Breast epithelium (tissue), 4 donors: ENCODE measurements at places on chromosomes 5 and 9.

DNA sequence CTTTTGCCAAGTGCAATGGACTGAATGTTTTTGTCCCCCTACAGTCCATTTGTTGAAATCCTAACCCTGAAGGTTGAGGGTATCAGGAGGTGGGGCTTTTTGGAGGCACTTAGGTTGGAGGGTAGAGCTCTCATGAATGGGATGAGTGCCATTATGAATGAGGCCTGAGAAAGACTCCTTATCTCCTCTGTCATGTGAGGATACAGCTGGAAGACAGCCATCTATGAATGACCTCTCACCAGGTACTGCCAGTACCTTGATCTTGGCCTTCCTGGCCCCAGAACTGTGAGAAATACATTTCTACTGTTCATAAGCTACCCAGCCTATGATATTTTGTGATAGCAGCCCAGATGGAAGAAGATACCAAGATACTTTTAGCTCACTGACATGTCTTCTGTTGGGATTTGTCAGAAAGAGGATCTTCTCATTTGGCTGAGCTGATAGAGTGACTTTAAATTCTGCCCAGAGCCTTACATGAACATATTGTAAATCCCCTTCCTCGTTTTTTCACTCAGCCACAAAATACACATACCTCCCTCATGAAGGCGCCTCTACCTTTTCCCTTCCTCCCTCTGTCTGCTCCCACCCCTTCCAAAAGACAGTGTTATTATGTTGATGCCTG, 256.4 kb downstream of the PDZD2 start:
- no peak for DNase-seq

DNA sequence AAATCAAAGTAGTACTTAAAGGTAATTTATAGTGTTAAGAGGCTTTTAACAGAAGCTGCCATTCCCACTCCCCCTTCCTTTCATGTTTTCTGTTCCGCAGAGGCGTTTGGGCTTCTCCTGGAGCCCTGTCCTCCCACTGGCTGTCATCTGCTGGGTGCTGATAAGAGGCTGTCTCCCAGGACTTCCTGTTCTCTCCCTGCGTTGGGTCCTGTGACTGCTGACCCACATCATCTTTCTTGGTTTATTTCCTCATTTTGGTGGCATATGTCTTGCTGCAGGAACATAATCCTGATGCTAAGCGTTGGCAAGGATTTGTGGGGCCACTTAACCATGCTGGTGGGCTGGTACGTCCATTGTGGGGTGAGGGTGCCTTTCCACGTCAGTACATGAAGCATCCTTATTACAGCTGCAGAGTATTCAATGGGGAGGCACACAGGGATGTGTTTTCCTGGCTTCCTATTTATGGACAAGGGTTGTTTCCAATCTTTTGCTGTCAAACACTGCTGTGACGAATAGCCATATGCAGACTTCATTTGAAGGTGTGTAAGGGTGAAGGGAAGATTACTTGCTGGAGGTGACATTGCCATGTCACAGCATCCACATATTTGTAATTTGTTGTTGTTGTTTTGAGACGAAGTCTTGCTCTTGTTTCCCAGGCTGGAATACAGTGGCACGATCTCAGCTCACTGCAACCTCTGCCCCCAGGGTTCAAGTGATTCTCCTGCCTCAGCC, 22.3 kb upstream of the RNF130 start:
- DNase-seq: no peak

DNA sequence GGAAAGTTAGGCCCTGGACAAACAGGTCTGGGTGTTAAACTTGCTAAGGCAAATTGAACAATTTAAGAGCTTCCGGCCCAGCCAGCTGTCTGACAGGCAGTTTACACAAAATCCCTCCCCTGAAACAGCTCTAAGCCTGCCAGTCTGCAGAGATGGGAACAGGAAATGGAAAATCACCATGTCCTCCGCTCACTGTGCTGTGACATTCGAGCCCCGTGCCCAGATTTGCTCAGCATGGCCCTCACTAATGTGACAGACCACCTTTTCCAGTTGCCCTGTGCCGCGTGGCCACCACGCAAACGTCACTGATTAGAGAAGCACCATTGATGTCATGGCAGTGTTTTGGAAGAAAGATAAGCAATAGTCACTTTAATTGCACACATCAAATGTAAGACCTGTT, 41.0 kb downstream of the CCNJL start:
- DNase-seq: no peak

DNA sequence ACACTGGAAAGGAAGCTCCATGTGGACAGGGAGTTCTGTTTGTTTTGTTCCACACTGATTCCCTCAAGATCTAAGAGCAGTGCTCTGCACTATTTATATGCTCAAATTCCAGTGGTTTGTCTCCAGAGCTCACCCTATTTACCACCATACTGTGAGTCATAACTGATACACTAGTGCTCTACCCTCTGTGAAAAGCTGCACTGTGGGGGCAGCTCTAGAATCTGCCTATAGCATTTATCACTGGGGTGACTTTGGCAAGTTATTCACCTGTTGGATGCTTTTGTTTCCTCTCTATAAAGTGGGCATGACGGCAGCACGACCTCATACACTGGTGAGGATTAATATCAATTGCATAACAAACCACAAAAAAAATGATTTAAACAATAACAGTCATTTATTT, 307.8 kb downstream of the NR2F1-AS1 start:
- DNase-seq: no peak

GRCh38 chr5:71960195-71960594, 147.1 kb upstream of the MAP1B start:
- DNase-seq: no peak

DNA sequence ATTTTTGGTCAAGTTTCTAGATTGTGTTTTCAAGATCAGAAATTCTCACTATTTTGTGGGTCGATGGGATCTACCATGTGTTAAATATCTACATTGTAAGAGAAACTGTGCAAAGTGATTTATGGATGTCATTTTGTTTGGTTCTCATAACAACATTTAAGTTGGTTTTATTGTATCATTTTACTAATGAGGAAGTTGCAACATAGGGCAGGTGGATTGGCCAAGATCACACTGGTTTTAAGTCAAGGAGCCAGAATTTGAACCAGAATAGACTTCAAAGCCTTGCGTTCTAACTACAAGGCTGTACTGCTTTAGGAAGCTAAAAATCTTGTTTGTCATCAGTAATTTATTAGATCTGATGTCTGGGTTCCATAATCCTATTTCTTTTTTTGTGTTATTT, 23.4 kb downstream of the SH3TC2 start:
- DNase-seq: no peak

GRCh38 chr9:115444959-115445358, 327.0 kb upstream of the TNC start:
- DNase-seq: no peak

GRCh38 chr9:79053598-79053997, 518.2 kb upstream of the TLE4 start:
- DNase-seq: no peak

- DNase-seq: no peak
These were observed 200.3 kb upstream of the EFNA5 start for GRCh38 chr5:107871023-107871422.

DNA sequence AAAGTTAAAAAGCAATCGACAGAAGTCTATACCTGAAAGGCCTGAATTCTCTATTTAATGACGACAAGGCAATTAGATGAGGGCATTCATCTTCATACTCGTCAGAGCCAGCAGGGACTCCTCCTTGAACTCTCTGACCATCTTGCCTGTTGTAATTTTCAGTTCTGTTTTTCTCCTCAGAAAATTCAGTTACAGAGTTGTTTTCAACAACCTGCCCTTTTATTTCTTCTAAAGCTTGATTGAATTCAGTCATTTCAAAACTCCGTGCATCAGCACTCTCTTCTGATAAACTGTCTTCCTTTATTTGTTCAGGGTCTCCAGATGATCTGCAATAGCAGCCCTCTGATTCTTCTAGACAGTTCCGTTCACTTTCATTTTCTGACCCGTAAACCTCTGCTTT, 15.6 kb downstream of the RIOK2 start:
- no peak for DNase-seq

DNA sequence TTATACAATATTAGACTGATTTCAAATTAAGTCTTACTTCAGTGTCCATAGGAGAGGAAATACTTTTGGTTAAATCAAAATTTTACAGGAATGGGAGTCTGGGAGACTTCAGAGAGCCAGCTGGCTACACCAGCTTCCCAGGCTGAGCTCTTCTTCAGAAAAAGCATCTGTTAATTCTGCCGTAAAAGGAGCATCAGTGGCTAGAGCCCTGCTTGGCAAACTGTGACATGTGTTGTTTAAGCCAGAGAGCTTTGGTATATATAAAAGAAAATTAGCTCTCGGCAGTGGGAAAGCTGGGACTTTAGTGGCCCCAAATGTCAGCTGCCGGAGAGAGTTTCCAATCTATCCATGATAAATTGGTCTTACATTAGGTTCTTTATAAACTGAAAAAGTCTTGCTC, 378.8 kb upstream of the TUSC1 start:
- DNase-seq: no peak

DNA sequence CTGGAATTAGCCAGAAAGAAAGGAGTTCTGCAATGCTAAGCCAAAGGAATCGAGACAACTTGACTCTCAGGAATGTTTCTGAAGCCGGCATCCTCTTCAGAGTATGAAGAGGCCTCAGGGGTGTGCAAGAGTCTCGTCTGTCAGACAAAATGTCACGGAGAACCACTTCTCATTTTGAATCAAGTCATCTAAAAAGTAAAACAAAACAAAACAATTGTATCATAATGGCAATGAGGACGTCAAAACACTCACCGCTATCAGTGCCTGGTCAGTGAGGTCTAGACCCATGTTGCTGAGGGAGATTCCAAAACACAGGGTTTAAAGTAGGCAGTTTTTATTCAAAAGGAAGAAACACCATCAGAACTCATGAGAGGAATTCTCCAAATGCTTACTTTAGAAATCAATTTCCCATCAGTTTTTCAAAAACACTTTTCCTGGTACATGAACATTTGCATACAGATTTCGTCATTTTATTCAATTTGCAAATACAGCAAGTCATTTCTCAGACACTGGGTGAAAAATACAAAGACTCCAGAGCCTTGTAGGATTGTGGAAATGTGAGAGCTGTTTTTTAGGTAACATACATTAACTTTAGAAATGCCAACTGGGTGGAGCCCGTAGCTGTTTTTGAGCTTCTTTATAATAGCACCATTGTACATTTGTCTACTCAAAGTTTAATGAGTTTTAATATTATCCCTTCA, 89.5 kb upstream of the MAP3K1 start:
- DNase-seq: no peak

GRCh38 chr5:133947431-133947841, 21.0 kb downstream of the C5orf15 start:
- no peak for DNase-seq

- no peak for DNase-seq
These were observed 33.1 kb upstream of the PRXL2C start for GRCh38 chr9:96688187-96688586.

- DNase-seq: no peak
These were observed 45.9 kb downstream of the AMBP start for GRCh38 chr9:114031948-114032840.

DNA sequence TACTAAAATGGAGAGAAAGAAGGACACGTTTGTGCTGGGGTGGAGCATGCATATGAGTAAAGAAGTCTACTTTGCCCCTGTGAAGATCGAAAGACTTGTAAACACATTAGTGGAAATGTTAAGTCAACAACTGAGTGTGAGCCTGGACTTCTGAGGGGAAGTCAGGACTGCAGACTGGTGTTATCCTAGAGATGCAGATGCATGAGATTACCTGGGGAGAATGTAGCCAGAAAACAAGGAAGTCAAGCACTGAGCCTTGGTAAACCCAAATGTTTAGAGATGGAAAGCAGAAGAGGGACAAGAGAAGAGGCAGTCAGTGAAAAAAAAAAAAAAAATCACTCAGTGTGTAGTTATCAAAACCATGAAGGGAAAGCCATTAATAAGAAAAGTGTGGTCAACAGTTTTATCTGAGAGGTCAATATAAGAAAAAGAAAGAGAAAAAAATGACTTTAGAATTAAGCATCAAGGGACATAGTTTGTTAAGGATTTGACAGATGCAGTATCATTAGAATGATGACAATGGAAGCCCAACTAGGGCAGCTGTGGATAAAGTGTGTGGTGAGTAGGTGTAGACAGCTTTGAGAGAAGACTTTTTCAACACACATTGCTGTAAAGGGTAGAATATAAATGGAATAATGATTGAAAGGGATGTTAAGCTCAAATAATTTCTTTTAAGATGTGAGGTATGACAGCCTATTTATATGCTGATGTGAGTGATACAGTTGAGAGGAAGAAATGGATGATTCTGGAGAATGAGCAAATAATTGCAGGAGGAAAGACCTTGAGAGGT, 22.2 kb downstream of the JAKMIP2 start:
- DNase-seq: no peak

GRCh38 chr5:133602835-133603380, 9.4 kb downstream of the FSTL4 start:
- DNase-seq: no peak

DNA sequence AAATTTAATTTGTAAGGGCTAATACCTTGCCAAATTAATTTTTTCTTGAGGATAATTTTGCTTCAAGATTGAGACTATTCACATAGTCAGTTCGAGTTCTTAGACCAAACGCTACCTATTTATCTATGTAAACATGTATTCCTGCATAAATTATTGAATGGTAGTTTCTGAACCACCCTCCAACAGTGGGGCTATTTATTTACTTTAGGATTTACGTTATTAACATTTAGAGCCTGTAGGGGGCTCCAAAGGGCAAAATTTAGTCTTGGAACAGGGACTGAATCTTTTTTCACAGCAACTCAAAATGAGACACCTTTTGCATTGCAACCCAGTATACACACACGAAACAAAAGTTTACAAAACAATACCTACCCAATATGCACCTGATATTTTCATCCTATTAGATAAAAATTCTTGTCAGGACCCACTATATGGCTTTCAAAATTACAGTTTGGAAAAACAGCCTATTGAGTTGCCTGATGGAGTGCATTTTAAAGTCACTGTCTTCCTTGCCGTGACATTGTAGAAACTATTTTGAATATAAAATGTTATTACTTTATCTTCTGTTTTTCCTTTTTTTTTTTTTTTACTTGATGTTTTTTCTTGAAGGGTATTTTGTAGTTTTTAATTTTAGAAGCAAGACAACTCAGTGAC, 47.1 kb upstream of the POU4F3 start:
- DNase-seq: no peak

DNA sequence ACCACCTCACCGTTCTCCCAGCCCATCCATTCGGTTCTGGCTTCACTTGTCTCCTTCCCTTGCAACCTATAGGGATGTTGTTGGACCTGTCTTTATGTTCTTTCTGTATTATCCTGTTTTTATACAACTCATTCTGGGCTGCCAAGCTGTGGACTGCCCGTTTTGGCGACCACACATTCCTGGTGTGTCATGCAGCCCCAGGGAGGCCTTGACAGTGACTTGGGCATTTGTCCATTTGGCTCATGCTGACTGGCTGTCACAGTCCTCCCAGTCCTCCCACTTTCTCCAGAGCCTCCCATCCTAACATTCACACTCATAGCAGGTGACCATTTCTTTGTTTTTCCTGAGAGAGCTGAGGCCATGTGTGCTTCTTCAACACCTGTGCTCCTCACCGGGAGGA, 136.4 kb downstream of the SLF1 start:
- no peak for DNase-seq

- DNase-seq: no peak
These were observed 1.2 kb downstream of the INVS start for GRCh38 chr9:100100146-100100667.

DNA sequence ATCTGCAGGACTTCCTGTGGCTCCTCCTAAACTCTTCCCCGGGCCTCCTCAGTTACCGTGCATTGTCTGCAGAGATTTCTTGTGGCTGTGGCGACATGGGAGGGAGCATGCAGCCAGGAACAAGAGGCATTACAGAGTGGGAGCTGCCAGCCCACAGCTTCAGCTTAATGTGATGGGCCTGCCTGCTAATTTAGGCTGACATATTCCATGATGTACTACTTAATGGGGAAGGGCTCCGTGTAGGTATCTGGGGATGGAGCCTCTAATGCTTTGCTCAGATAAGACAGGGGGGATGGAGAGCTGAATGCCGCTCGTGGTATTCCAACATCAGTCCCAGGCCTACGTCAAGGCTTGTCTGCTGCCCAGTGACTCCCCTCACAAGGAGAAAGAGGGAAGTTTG, 137.6 kb upstream of the GPR151 start:
- DNase-seq: no peak
